ENCODE measurements at places on chromosomes 16 and 17.
A peak's percentile ranks its signal among the peaks of the same experiment; 100 is the strongest.

GRCh38 chr17:59335685-59336084, 4.2 kb downstream of the YPEL2 start:
- no peak for DNase-seq

- no peak for DNase-seq
These were observed 60.7 kb upstream of the GRIN2A start for GRCh38 chr16:10242916-10243315.

- peak; percentile 33 for DNase-seq
These were observed 18.0 kb downstream of the GRB7 start for GRCh38 chr17:39755554-39756379.

DNA sequence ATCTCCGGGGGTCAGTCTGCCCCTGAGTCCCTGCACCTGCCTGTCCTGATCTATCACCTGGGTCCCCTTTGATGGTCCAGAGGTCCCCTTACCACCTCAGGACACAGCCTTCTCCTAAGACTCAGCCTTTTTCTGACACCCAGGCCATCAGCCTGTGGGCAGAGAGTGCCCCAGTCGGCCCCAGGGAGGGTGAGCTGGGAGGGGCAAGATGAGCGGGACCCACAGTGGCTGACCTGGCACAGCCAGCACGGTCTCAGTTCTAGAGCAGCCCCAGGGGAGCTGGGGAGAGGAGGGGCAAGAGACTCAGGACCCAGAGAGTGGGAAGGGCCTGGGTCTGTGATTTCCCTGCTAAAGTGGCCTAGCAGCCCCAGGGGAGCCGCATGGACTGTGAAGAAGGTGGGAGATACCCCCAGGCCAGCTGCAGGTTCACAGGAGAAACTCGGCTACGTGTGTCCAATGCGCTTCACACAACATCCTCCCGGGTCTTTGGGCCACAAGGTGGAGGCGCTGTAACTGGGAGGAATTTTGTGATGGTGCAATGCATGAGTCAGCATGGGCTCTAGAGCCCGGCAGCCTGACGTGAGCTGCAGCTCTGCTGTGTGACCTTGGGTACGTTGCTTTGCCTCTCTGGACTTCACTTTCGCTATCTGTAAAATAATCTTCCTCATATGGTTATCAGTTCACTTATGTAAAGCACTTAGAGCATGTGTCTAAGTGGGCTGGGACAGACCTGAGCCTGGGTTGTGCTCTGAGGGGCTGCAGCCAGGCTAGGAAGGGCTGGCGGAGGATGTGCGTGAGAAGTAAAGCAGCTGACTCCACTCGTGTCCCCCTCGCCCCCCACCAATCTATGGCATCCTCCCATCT, 67.2 kb upstream of the LHX1 start:
- DNase-seq, result no peak

GRCh38 chr17:65902831-65903522, 289.0 kb downstream of the CEP112 start:
- no peak for DNase-seq

DNA sequence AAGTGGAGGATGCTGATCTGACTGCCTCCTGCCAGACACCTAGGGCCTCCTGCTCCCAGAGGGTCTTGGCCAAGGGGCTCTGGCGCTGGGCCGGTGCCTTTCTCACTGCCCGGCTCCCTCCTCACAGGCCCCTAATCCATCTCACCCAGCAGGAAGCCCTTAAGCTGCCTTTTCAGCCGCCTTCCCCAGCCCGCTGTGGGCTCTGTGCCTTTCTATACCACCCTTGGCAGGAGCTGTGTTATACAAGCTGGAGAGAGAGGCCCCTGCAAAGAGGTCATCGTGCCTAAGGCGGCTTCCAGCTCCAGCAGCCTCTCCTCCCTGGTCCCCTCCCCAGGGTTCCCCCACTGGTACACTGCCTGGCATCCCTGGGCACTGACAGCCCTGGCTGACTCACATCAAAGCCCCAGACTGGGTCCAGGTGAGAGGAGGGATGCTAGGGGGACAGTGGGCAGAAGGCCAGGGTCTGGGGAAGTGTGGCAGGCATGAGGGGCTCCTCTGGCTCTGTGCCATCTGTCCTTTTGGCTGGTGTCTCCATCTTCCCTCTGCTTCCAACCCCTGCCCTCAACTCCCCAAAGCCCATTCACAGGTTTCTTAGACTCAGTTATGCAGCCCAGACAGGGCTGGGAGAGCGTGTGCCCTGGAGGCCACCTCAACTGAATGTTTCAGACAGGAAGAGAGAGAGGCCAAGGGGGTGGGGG, 15.3 kb upstream of the FZD2 start:
- no peak for DNase-seq

DNA sequence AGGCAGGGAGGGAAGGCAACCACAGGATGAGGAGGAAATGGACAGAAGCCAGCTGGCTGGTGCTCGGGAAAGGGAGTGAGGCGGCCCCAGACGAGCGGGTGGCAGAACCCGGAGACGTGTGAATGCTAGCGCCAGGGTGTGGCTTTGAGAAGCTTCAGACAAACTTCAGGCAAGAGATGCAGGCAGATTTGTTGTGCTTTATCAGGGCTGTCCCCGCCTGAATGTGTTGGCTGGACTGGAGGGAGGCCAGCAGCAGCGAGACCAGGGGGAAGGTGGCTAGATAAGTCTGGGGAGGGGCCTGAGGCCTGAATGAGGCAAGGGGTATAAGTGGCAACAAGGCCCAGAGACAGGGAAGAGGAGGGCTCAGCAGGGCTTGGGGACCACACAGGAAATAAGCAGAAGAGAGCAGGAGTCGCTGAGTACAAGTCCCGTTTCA, 22.0 kb downstream of the CAMKK1 start:
- DNase-seq, result no peak

GRCh38 chr16:69109486-69110270, 4.2 kb downstream of the HAS3 start:
- no peak for DNase-seq

GRCh38 chr16:47481698-47482374, 20.7 kb downstream of the PHKB start:
- no peak for DNase-seq

GRCh38 chr17:60079401-60080243, 901 bp upstream of the HEATR6 start:
- no peak for DNase-seq

DNA sequence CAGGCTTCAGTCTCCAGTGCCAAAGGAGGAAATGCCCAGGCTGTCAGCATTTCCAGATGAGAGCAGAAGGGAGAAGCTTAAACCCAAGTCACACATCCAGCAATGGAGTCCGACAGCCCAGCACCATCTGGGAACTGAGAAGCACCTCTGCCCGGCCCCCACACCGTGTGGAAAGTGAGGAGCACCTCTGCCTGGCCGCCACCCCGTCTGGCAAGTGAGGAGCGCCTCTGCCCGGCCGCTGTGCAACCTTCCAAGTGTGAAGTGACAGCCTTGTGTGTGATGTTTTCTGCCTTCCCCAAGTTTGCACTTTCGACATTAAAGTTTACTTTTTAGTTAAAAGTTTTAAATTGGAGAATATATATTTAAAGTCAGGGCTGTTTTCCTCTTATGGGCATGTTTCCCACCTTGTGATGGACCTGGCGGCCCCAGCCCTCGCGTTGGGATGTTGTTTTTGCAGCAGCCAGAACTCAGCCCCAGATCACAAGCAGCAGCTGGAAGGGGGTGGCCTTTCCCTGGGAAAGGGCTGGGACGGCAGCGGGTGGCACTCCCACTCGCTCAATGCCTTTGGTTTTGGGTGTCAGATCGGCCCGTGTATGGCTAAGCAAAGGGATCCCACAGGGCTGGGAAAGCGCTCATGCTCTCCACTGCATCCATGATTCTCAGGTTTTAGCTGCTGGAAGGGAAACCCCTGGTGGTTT, 7.2 kb downstream of the CCDC137 start:
- no peak for DNase-seq

GRCh38 chr17:14790521-14790920, 474.6 kb downstream of the PMP22 start:
- peak; percentile 33 for DNase-seq

DNA sequence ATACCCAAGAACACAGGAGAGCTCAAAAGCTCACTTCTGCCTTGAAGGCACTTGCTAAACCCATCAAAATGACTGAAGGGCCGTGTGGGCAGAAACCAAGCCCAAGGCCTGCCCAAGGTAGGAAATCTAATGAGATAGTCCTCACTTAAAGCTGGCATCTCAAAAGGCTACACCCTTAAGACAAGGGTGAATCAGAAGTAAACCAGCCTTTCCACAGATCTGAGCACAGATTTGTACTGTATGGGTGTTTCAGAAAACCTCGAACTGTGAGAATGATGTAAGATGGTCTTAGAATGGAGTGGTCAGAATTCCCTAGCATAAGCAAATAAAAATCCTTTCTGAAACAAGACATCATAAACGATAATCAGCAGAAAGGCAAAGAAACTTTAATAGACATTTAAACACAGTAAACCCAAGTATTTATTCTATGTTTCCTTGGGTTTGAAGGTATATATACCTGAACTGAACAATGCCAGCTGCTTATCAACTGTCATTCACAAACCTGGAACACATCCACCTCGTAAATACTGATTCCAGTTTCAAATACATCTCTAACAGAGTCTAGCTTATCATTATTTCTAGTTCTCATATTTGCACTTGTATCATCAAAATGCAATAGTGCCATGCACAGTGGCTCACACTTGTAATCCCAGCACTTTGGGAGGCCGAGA, 37.8 kb downstream of the GLG1 start:
- DNase-seq, result no peak

- DNase-seq, result no peak
These were observed 25.9 kb downstream of the USP7 start for GRCh38 chr16:8937803-8938202.

- DNase-seq, result no peak
These were observed 36.7 kb upstream of the ABR start for GRCh38 chr17:1216217-1217088.

DNA sequence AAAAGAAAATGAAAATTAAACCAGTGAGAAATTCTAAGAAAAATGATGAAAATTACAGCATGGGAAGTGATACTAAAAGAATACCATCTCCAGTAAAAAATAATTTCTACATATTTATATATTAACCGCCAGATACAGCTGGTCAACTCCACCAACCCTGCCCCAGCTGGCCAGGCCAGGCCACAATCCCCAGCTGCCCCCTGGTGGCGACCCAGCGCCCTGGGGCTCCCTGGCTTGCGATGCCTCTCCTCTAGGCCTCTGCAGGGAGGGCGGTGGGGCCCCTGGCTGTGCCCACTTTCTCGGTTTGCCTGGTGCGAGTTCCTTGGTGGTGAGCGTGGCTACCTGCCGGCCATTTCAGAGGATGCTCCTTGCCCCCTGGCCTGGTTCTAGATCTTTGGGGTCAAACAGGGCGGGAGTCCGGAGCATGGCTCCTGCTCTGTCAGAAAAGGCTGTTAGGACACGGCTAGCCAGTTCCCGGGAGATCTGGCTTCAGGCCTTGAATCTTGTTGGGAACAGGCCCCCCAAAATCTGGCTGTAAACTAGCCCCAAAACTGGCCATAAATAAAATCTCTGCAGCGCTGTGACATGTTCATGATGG, 14.5 kb downstream of the GLIS2 start:
- DNase-seq, result no peak

DNA sequence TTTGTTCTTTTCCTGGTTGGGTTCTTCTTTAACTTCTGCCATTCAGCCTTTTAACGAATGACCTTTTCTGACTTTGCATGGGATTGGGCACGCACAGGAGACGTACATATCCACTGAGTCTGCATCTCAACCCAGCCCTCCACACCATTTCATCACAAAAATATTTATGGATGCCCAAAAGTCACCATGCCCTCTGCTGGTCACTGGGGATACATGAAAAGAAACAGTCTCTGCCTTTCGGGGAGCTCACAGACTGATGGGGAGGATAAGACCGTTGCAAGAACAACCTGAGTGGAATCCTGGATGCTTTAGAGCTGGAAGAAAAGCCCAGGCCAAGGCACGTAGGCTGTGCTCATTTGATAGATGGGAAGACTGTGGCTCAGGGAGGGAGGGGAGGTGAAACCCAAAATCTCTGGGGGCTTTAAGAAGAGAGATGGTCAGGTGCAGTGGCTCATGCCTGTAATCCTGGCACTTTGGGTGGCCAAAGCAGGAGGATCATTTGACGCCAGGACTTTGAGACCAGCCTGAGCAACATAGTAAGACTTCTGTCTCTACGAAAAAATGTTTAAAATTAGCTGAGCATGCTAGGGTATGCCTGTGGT, 7.9 kb upstream of the MT2A start:
- DNase-seq, result no peak

- DNase-seq, result no peak
These were observed 12.7 kb downstream of the MRM3 start for GRCh38 chr17:794876-795275.

- DNase-seq, result peak; percentile 71
These were observed at the start of gene PRKCA for GRCh38 chr17:66301864-66302741. TSS of gene PRKCA (plus strand) at chr17:66302613.

GRCh38 chr17:61409301-61410112, 9.9 kb downstream of the TBX2 start:
- DNase-seq, result peak; percentile 46

GRCh38 chr16:71865173-71865863, 18.7 kb downstream of the ZNF821 start:
- DNase-seq, result no peak

- DNase-seq, result no peak
These were observed 3.5 kb upstream of the DLX4 start for GRCh38 chr17:49965524-49965909.

- DNase-seq, result no peak
These were observed 12.8 kb downstream of the CPD start for GRCh38 chr17:30391534-30391933.

GRCh38 chr17:68053231-68054013, 17.9 kb downstream of the KPNA2 start:
- DNase-seq, result no peak

DNA sequence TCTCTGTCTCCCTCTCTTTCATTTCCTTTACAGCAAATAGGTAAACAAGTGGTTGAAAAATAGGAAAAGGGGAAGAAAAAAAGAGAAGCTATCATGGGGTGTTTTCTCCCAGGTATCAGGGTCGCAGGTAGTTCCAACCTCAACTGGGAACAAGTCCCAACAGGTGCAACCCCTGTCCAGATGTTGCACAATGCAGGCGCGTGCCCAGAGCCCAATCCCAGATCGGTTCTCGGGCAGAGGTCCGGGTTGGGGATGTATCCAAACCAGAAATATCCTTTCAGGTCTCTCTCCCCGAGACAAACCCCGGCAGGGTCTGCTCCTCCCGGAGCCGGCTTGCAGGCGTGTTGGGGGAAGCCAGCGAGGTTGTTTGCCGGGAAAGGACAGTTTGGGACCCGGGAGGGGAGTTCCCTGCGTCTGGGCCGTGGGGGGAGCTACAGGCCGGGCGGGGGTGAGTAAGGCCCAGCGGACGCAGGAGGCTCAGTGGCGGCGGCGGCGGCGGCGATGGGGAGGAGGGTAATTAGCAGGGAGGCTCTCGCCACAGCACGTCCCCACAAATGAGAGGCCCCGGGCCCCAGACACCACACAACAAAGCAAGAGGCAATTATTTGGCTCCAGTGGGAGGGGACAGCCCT, 21.2 kb upstream of the SP6 start:
- no peak for DNase-seq

DNA sequence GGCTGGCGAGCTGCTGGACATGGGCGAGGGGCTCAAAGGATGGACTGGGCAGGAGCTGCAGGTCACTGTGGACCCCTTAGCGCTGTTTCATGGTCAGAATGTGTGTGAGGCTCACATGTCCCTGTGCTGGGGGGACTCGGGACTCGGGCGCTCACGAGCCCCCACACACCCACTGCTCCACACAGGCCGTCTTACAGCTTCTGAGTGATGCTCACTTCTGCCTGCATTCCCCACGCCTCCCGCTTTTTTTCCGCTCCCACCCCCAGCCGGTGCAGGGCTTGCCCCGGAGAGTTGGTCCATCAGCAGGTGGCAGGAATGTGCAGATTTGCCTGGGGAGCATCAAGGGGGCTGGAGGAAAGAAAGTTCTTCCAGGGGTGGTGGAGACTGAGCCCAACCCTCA, 20.2 kb upstream of the JPT2 start:
- no peak for DNase-seq

Measured in GDM1 (cell line).